ENCODE measurements at places on chromosomes 4 and X. TPM values are rescaled to one million over a fixed set of nuclear protein-coding genes. Genes with fewer than 3 reads are reported as not detected.

Gene RNF150
- 53.3 TPM for total RNA-seq

- peaks cover 3% of the 10 kb centered on the region for H3K4me1 ChIP-seq
- DNase-seq, result no peak
- H3K27ac ChIP-seq, result no peak overlapping the region
Measured at GRCh38 chrX:150036181-150036580, 97.9 kb upstream of the EOLA2 start.

GRCh38 chr4:61239250-61239649, 39.1 kb downstream of the ADGRL3 start:
- no peaks in the 10 kb centered on the region for H3K4me1 ChIP-seq
- no peak overlapping the region for H3K4me3 ChIP-seq
- no peaks in the 10 kb centered on the region for H3K36me3 ChIP-seq

GRCh38 chrX:24619647-24620046, 27.5 kb downstream of the PCYT1B start:
- no peaks in the 10 kb centered on the region for H3K36me3 ChIP-seq
- H3K27ac ChIP-seq, result no peak overlapping the region
- DNase-seq, result no peak
- no peak overlapping the region for H3K4me3 ChIP-seq
- no peaks in the 10 kb centered on the region for H3K4me1 ChIP-seq

DNA sequence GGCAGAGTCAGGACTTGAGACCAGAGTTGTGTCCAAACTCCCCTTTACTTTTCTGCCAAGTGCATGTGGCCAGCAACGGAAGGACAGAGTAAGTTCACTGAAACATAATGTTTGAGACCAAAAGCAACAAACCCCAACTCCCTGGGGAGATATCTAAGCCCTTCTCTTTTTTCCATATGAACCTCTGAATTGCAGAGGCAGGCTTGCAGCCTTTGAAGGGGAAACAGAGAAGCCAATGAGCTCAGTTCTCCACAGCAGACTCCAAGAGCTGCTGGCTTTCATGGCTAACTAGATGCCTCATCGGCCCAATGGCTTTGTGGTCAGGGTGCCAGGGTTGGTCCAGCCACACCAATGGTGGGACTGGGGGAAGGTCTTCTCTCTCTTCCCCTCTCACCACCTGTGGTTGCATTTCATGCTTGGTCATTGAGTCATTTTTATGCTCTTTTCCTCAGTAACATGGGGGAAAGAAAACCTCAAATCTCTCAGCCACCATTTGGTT, 34.0 kb downstream of the STARD8 start:
- no peak overlapping the region for H3K27ac ChIP-seq
- H3K36me3 ChIP-seq, result no peaks in the 10 kb centered on the region
- no peaks in the 10 kb centered on the region for H3K27me3 ChIP-seq

DNA sequence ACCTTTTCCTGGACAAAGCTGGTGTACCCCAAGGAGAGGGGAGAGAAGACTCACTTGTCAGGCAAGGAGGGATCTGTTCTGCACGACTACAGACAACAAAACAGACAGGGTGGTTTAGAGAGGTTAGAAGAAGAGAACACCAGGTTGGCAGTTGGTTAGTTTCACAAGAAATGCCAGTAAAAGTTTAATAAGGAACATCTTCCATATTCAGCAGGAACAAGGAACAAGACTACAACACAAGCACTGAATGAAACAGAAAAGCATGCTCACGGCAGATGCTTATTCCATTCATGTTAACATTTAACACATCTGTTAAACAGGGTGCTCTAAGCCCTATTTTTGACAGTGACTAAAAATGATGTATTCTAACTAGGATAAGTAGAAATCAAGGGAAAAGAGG, 158.2 kb downstream of the WDFY3 start:
- no peaks in the 10 kb centered on the region for H3K4me1 ChIP-seq
- H3K27ac ChIP-seq, result no peak overlapping the region
- H3K4me3 ChIP-seq, result no peak overlapping the region
- DNase-seq, result no peak
- H3K36me3 ChIP-seq, result peaks cover 31% of the 10 kb centered on the region

Gene FATE1
- not detected for total RNA-seq

DNA sequence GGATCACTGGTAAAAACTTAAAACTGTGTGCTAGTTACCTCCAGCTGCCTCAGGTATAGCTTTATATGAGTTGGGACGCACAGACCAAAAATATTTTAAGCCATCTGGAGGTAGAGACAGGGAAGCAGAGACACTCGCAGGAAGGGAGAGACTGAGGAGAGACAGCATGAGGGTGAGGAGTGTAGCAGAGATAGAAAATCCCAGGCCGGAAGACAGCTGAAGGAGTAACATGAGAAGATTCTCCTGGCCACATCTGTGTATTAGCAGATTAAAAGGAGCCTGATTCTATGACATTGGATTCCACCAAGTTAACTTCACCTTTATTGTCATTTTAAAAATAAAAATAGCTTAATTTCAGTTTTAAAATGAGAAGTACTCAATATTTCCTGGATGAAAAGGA, 84.3 kb downstream of the PDLIM5 start:
- no peak overlapping the region for H3K4me3 ChIP-seq
- H3K27ac ChIP-seq, result peak overlapping the region; percentile 31
- H3K27me3 ChIP-seq, result no peaks in the 10 kb centered on the region
- H3K36me3 ChIP-seq, result no peaks in the 10 kb centered on the region

Gene LINC00632
- 11.4 TPM for total RNA-seq

Gene FAM149A
- 38.8 TPM for total RNA-seq

DNA sequence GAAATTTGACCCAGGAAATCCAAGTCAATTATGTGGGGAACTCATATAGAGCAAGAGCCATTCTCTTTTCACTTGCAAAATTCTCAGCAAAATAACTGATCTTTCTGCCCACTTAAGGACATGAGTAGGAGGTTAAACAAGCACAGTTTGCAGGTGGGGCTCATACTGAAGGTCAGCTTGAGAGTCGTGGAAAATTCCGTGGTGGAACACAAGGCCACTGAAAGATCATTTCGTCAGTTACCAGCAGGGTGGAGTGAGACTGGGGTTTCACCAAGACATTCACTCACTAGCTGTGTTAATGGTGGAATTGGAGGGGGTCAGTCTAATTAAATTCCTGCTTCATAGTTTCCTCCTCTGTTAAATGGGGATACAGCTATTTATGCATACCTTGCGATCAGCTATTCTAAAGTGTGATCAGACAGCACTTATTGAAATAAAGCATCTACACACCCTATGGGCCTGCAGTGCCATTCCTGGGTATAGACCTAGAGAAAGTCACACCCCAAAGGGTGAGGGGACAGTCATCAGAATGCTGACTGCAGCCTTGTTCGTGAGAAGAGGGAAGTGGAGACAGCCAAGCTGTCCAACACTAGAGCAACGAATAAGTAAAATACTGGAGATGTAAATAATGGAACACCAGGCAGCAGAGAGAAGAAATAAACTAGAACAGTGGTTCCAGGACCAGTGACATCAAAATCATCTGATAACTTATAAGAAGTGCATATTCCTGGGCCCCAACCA, 42.7 kb upstream of the CLNK start:
- H3K27ac ChIP-seq, result no peak overlapping the region
- H3K4me3 ChIP-seq, result no peak overlapping the region
- H3K4me1 ChIP-seq, result no peaks in the 10 kb centered on the region
- DNase-seq, result no peak
- no peaks in the 10 kb centered on the region for H3K27me3 ChIP-seq
- H3K36me3 ChIP-seq, result no peaks in the 10 kb centered on the region

- H3K36me3 ChIP-seq, result no peaks in the 10 kb centered on the region
- H3K4me1 ChIP-seq, result no peaks in the 10 kb centered on the region
- no peak overlapping the region for H3K27ac ChIP-seq
- H3K4me3 ChIP-seq, result no peak overlapping the region
Measured at GRCh38 chr4:20354120-20354519, 102.4 kb downstream of the SLIT2 start.

DNA sequence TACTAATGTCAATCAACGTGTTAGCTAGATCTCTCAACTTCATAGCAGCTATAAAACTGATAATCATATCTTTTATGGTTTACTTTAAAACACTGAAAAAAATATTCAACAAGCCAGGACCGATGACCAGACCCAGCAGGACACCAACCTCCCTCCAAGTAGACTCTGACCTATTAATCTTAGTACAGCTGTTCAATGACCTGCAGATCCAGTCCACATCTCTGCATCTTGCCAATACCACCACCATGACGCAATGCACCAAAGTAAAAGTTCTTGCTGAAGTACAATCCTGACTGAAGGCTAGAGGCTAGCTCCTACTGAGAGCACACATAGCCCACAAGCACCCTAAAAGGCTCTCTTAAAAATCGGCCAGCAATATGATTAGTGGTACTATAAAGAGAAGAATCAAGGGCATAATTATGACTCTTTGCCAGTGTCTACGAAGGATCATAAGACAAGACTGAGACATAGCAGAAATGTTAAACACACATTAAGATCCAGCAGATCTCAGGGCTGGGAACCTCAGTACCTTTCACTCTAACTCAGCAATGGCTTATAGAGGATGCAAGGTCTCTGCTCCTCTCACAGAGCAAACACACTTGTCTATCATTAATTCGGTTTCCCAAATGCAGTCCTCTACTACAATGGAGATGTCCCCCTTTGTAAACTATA, 7.6 kb downstream of the MED14 start:
- no peak overlapping the region for H3K4me3 ChIP-seq
- H3K36me3 ChIP-seq, result no peaks in the 10 kb centered on the region
- no peak overlapping the region for H3K27ac ChIP-seq
- no peaks in the 10 kb centered on the region for H3K4me1 ChIP-seq
- no peaks in the 10 kb centered on the region for H3K27me3 ChIP-seq

Gene C4orf51
- total RNA-seq, result not detected

GRCh38 chrX:22165732-22166457, 106.8 kb upstream of the CBLL2 start:
- no peaks in the 10 kb centered on the region for H3K36me3 ChIP-seq
- H3K4me1 ChIP-seq, result no peaks in the 10 kb centered on the region
- DNase-seq, result no peak
- no peak overlapping the region for H3K4me3 ChIP-seq
- no peaks in the 10 kb centered on the region for H3K27me3 ChIP-seq

GRCh38 chr4:185774131-185774653, 37.8 kb downstream of the SORBS2 start:
- no peak for DNase-seq
- no peaks in the 10 kb centered on the region for H3K27me3 ChIP-seq
- peaks cover 8% of the 10 kb centered on the region for H3K4me1 ChIP-seq
- H3K36me3 ChIP-seq, result no peaks in the 10 kb centered on the region

Gene CYP4V2
- total RNA-seq, result 43.1 TPM

- no peak for DNase-seq
- H3K27me3 ChIP-seq, result no peaks in the 10 kb centered on the region
- no peaks in the 10 kb centered on the region for H3K4me1 ChIP-seq
- H3K27ac ChIP-seq, result no peak overlapping the region
Measured at GRCh38 chr4:22416403-22416802, 99.5 kb downstream of the ADGRA3 start.

Gene NOX1
- not detected for total RNA-seq

- DNase-seq, result no peak
- H3K36me3 ChIP-seq, result no peaks in the 10 kb centered on the region
- H3K27me3 ChIP-seq, result peaks cover 67% of the 10 kb centered on the region
- peak overlapping the region; percentile 67 for H3K27ac ChIP-seq
Measured at GRCh38 chr4:54225598-54226403, 3.3 kb upstream of the PDGFRA start.

DNA sequence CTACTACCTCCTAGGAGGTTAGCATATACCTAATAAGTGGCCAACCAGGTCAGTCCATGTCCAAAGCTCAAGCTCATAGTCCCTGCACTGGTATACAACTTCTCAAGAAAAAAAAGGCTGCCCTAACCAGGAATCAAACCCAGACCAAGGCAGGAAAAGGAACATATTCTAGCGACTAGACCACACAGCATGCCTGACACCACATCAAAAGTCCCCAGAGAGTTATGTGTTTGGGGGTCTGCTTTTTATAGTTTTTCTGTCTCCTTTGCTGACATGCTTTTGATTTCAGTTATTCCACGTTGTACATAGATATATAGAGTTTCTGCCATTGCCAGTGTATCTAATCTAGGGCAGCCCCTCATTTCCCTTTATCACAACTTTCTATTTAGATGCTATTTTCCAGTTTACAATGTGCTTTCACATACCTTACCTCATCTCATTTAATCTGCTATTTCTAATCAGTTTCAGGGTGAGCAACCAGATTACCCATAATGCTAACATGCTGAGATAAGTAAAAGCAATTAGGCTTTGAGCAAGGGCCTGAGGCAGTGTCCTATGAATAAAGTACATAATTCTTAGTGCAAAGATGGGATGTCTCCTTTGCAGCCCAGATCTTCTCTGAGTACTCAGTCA, 17.8 kb downstream of the ARHGEF6 start:
- peaks cover 13% of the 10 kb centered on the region for H3K4me1 ChIP-seq
- H3K4me3 ChIP-seq, result no peak overlapping the region
- DNase-seq, result no peak
- H3K27ac ChIP-seq, result no peak overlapping the region

DNA sequence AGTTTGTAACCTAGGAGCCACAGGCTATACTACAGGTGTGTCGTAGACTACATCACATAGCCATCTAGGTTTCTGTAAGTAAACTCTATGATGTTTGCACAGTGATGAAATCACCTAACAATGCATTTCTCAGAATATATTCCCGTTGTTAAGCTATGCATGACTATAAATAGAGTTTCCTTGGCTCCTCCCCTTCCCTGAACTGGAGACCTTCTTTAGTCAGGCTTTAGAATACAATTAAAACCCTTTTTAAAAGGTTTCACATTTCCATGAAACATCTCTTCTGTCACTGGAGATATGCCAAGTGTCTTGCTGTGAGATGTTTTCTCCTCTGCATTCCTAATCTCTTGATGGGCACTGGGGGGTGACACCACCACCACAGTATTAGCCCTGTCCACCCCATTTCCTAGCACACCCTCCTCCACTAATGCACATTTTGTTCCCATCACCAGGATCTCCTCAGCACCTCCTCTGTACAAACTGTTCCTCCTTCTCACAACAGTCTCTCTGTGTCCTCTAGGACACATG, 334.6 kb upstream of the CPEB2 start:
- peaks cover 16% of the 10 kb centered on the region for H3K4me1 ChIP-seq
- H3K27me3 ChIP-seq, result no peaks in the 10 kb centered on the region
- no peak overlapping the region for H3K27ac ChIP-seq
- DNase-seq, result no peak
- no peak overlapping the region for H3K4me3 ChIP-seq

GRCh38 chr4:73814679-73815078, 21.8 kb upstream of the CXCL6 start:
- DNase-seq, result no peak
- H3K4me1 ChIP-seq, result no peaks in the 10 kb centered on the region
- no peak overlapping the region for H3K27ac ChIP-seq
- H3K36me3 ChIP-seq, result no peaks in the 10 kb centered on the region
- H3K4me3 ChIP-seq, result no peak overlapping the region

GRCh38 chr4:110669663-110670062, 46.8 kb upstream of the PITX2 start:
- H3K36me3 ChIP-seq, result no peaks in the 10 kb centered on the region
- no peak overlapping the region for H3K4me3 ChIP-seq
- H3K27me3 ChIP-seq, result no peaks in the 10 kb centered on the region

Data from esophagus muscularis mucosa (tissue), 4 donors.